ENCODE measurements at places on chromosomes 6 and 20.

GRCh38 chr6:45877970-45878590 lies 137.6 kb downstream of the CLIC5 start:
- no peak for DNase-seq

- DNase-seq, result no peak
Measured at GRCh38 chr20:50412069-50412468, 98.1 kb upstream of the PTPN1 start.

DNA sequence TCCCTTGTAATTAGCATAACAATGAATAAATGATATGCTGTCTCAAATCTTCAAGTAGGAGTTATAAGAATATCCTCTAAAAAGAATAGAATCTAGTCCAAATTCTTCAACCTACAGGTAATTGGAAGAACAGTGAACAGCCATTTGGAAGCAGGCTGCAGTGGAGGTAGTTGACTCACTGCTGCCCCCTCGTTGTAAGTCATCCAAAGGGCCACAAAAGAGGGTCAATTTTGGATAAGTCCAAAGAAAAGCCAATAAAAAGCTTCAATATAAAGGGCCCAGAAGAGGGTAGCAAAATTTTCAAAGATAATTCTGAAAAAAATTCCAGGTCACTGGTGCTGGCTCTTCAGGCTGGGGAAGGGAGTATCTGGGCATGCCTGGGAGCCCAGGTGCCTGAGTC lies 60.8 kb upstream of the SSTR4 start:
- DNase-seq, result no peak

GRCh38 chr6:132279592-132280139 lies 121.6 kb downstream of the MOXD1 start:
- DNase-seq, result peak; percentile 61

DNA sequence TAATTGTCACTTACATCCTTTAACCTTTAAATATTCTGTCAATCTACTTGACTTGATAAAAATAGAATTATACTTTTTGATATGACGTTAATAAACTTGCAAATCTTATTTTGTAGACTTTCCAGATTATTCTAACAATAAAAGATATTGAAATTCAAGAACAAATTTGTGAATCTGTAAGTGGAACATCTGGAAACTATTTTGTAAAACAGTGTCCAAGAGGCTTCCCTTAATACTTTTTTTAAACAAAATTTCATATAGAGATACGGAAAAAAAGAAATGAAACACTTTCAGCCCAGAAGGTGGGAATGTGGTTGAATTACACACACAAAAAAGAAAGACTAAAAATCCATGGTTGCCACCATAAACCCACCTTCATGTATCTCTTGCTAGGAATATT lies 174.4 kb downstream of the COL19A1 start:
- DNase-seq, result no peak

All from fibroblast of skin of abdomen (primary cell).